ENCODE measurements at places on chromosomes 11 and 22.

DNA sequence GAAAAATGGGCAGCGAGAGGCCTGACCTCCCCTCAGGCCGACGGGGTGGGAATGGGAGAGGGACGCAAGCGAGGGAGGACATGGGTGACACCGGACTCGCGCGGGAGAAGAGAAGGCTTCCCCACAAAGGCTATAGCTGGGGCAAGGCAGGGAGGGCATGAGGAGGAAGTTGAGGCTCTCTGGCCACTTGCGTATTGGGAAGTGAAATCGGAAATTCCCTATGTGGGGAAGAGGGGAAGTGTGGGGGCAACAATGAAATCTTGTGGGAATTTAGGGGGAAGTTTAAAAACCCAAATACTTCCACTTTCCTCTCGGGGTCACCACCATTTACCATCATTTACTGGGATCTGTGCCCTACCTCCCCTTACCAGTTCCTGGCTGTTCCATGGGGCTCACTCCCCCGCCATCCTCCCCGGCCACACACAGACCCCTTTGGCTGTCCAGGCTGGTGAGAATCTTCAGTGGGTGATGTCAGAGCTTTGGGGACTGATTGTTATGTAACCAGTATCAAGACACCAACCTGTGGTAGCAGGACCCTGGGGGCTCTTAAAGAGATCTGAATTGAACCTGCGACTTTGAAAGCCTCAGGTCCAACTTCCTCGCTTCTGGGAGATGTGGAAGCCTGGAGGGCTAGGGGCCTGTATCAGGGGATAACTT, 951 bp upstream of the EHD1 start:
- DNase-seq, result no peak

GRCh38 chr11:1832211-1832919, 2.4 kb upstream of the SYT8 start:
- no peak for DNase-seq

GRCh38 chr22:43789452-43789851, 22.7 kb downstream of the EFCAB6 start:
- DNase-seq, result no peak

DNA sequence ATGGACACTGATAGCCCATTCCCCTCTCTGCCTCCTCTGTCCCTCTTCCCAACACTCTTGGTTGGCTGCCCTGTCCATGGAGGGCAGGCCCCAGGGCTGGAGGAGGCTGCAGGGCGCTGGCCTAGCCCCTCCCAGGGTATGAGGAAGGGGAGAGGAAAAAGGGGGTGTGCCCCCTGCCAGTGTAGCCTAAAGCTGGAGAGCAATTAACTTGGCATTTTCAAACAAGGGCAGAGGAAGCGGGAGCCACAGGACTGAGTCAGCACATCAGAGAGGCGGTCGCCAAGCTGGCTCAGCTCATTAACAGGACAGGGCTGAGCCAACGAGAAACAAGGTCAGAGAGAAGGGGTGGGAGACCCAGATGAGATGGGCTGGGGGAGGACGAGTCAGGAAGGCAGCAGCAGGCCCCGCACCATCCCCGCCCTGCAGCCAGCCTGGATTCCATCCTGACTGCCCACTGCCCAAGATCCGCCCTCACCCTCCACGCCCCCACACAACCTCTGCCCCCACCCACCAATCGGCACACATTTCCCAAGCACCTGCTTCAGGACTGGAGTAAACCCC, 76.3 kb downstream of the BUD13 start:
- DNase-seq, result peak; percentile 47

DNA sequence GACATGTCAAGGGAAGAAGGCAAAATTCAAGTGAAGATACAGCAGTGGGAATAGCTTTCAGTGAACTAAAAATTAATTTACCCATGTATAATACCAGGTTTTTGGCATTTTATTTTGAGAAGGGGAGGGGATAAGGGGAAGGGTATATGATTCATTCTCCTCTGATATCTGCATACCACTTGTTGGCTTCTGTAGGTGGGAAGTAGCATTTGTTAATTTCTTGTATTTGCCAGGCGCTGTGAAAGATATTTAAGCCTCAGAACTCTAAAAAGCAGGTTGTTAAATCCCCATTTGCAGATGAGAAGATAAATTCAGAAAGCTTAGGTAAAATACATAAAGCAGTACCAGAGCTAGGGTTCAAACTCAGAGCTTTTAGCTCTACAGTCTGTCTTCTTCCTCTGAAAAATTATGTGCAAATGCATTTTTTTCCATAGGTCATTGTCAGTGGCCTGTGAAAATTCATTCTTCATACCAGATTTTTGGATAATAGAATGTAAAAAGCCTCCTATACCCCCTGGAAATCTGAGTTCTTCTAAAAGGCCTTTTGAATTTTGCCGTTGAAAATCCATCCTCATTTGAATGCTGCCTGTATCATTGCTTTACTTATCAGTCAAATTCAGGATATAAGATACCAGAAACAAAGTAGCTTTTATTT, 221.3 kb downstream of the DDX10 start:
- no peak for DNase-seq

GRCh38 chr11:46247659-46248058, 29.8 kb upstream of the CREB3L1 start:
- peak; percentile 11 for DNase-seq

DNA sequence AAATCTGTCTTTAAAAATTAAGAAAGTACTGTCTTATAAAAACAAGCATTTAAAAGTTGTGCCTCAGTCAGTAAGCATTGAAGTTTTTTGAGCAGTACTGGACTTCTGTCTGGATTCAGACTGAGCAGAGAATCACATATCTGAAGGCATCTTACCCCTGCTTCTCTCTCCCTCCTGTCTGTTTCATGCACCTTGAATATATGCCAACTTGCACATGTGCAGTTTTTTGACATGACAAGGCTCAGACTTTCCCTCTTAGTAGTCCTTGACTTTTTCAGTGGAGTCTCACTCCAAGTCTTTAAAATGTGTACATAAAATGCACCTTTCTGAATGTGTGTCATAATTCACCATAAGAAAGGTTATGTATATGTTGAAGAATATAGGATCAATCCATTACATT, 19.8 kb downstream of the SPECC1L start:
- DNase-seq, result no peak

DNA sequence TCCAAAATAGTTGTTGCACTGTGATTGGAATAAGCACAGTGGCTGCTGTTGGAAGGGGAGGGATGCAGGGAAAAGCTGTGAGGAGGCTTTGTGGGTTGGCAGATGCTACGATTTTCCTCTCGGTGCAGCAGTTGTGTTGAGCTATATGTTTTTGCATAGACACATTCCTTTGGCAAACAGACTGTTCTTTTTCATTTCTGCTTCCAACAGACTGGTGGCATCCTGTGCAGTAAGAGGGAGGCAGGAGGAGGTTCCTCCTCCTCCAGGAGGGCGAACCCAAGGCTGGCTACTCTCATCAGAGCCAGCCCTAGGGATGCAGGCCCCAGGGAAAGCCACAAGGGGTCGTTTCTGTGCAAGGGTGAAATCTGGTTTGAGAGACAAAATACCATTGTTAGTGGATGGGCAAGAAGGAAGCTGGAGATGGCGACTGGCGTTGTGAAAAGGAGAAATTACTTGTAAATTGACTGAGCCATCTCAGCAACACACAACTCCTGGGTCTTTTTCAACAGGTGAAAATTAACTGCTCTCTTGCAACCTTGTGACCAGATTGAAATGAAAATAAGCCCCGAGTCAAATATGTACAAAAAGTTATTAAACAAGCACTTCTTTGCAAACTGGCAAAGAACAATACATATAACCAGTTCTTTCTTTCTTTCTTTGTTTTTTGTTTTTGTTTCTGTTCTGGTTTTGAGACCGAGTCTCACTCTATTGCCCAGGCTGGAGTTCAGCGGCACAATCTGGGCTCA, 26.5 kb upstream of the UBASH3B start:
- DNase-seq, result no peak

GRCh38 chr22:49719046-49719445, 108.6 kb downstream of the BRD1 start:
- no peak for DNase-seq
